Breast epithelium (tissue), 4 donors: ENCODE measurements at places on chromosomes 12 and 14.

DNA sequence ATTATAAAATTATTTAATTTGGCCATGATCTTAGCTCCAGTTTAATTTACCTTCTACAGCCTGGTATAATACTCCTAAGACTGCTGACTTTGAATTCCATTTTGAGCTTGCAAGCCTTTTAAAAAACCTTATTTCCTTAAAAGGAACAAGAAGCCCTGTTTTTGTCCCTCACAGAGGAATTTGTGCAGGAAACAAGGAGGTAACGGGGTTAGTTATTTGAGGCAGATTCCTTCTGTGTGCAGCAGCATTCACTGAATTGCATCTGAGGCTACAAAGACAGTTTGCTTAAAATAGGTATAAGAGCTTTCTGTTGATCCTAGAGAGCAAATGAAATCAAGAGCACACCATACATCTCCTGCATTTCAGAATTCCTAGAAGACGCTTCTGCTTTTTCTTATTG lies 403.3 kb upstream of the PRICKLE1 start:
- no peak for DNase-seq

- DNase-seq = no peak
Measured at GRCh38 chr14:88249266-88249665, 73.8 kb downstream of the KCNK10 start.

DNA sequence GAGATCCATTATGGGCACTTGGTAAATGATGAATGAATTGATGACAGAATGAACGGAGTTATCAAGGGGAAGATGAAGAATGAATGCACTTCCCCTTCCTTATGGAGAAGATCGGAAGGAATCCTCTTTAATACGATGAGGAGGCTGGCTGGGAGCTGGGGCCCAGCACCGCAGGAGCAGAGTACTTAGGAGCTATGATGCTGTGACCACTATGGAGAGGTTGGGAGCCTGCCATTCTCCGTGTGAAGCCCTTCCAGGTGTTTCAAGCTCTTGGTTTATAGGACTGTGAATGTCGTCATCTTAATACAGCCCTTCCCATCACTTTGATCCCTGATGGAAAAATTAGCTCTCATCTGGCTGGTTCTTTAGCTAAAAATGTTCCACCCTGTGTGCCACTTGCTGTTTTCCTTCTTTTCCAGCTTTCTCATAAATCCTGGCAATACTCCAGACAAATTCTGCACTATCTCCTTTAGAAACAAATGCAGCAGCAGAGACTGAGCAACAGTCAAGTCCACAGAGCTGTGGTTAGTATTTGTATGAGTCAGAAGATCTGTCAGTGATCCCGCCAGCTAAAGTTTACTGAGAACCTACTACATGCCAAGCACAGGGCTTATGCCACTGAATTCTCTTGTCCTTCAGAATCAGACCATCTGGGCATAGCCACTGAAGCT lies 263.1 kb upstream of the CRY1 start:
- DNase-seq = no peak

GRCh38 chr12:71945121-71945520 lies 6.5 kb downstream of the TPH2 start:
- DNase-seq = no peak

DNA sequence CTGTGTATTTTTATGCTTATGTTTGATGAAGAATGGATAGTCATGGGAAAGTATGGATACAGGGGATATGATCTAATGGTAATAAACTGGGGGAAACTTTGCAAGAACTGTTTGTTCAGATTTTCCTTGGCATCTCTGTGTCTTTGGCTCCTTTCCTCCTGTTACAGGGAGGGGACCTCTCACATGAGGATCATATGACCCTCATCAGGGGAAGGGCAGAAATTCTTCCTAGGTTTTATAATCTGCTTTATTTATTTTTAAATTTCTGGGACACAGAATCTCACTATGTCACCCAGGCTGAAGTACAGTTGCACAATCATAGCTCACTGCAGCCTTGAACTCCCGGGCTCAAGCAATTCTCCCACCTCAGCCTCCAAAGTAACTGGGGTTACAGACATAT lies 526.5 kb downstream of the CCER1 start:
- no peak for DNase-seq

GRCh38 chr12:49616533-49617219 lies 6.7 kb upstream of the PRPF40B start:
- no peak for DNase-seq

GRCh38 chr12:124667506-124668326 lies 100.3 kb upstream of the NCOR2 start:
- no peak for DNase-seq

DNA sequence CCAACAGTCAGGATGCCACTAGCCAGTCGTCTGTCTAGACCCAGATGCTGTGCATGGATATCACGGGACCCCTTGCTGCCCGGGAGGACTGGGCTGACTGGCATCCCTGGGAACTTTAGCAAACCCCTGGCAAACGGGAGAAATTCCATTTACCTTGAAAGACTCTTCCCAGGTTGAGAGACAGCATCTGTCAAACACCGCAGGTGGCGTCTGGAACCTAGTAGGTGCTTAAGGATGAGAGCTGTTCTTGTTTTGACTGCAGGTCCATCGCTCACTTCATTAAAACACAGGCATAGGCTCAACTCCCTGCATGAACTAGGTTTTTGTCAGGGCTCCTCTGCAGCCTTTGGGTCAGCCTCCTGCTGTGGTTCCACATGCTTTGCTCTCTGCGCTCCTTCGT lies 546.3 kb downstream of the BCL11B start:
- no peak for DNase-seq

DNA sequence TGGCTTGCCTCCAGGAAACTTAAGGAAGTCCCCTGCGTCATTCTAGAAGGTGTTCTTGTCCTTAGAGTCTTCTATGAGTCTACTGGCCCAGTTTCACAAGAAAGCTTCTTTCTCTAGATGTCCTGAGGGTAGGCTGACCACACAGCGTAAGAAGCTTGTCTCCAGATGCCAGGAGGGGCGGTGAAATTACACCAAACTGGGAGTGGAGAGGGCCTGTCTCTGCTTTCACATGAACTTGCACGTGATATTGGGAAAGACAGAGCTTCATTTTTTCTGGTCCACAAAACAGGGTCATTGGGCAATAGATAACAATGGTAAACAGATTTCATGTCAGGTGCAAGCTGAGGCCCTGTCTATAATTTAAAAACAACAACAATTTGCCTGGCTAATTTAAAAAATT lies 85.7 kb upstream of the TBX3 start:
- no peak for DNase-seq

- no peak for DNase-seq
Measured at GRCh38 chr12:15584366-15585041, 204.7 kb downstream of the EPS8 start.

DNA sequence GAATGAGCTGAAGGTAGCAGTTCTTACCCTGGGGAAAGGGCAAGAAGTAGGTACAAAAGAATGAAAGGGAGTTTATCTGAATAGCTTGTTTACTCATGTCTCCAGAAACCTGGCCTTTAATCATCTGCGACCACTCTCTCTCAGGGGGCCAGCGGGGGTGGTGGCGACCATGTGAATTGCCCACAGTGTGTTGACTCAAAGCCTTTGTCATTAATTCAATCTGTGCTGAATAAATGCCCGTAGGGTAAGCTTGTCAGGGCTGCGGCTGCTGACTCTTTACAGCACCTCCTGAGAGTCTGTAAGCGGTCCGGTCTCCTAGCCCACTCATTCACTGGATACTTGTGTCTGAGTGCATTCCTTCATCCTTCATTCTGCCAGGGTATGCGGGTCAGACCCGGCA lies 874.4 kb downstream of the SLC6A15 start:
- DNase-seq = no peak

GRCh38 chr12:114847441-114848035 lies 163.6 kb upstream of the TBX3 start:
- DNase-seq = no peak

GRCh38 chr14:80464531-80465149 lies 253.3 kb upstream of the DIO2 start:
- no peak for DNase-seq

- DNase-seq = no peak
Measured at GRCh38 chr14:56293506-56293905, 175.3 kb downstream of the PELI2 start.

- DNase-seq = peak; percentile 79
Measured at GRCh38 chr14:95255487-95255886, 64.2 kb downstream of the CLMN start.
